ENCODE measurements at places on chromosomes 1 and 21. TPM values are rescaled to one million over a fixed set of nuclear protein-coding genes. Genes with fewer than 3 reads are reported as not detected.

Gene S100A14
- 0.36 TPM for total RNA-seq

Gene IL20
- not detected for total RNA-seq

Gene C1orf210
- total RNA-seq, result not detected

Gene LIPI
- not detected for total RNA-seq

Gene TEKT2
- total RNA-seq, result 0.29 TPM

Gene PRKACB
- 22.1 TPM for total RNA-seq

Gene CD160
- not detected for total RNA-seq

Gene MAP3K21
- under 0.01 TPM for total RNA-seq

Gene INTS11
- 59.7 TPM for total RNA-seq

Gene THEM5
- not detected for total RNA-seq

Gene SPATC1L
- total RNA-seq, result 6.9 TPM

Gene CFHR5
- not detected for total RNA-seq

Gene KCNJ15
- 10.1 TPM for total RNA-seq

Gene PLA2G2F
- total RNA-seq, result not detected

Gene GPR25
- not detected for total RNA-seq
